ENCODE measurements at places on chromosomes 7 and 10.

- H3K27ac ChIP-seq, result no peak overlapping the region
- H3K4me3 ChIP-seq, result no peak overlapping the region
These were observed 128.9 kb upstream of the GAD2 start for GRCh38 chr10:26087666-26088065.

DNA sequence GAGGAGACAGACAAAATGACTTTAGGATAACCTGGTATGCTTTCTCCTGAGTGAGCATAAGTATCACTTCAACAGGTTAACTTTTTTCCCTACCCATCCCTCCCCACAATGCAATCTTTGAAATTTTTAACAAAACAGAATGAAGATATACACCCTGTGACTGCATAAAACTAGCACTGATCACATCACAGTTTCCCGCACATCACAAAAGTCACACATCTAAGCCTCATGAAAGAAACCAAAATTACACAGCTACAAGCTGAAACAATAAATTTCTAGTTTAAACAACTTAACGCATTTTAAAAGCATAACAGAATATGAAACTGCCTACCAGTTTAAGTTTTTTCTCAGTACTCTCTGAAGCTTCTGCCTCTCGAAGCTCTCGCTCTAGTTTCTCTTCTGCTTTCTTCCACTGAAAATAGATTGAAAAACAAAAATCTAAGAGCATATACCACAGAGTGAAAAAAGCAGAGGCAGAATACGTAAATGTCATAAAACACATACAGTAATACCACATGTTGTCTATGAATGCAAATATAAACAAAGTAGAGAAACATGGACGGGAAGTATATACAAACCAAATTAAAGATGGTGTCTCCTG, 18.1 kb downstream of the NOC3L start:
- H3K4me1 ChIP-seq, result no peaks in the 10 kb centered on the region
- DNase-seq, result no peak
- H3K27ac ChIP-seq, result no peak overlapping the region

- H3K4me1 ChIP-seq, result no peaks in the 10 kb centered on the region
- no peak overlapping the region for H3K4me3 ChIP-seq
- H3K36me3 ChIP-seq, result no peaks in the 10 kb centered on the region
- H3K27ac ChIP-seq, result no peak overlapping the region
These were observed 736.5 kb downstream of the REEP3 start for GRCh38 chr10:64257704-64258103.

GRCh38 chr10:58920655-58921003, 255.8 kb upstream of the PHYHIPL start:
- H3K4me1 ChIP-seq, result no peaks in the 10 kb centered on the region
- no peak for DNase-seq
- H3K27me3 ChIP-seq, result no peaks in the 10 kb centered on the region
- no peak overlapping the region for H3K4me3 ChIP-seq

- no peaks in the 10 kb centered on the region for H3K27me3 ChIP-seq
- peaks cover 21% of the 10 kb centered on the region for H3K4me1 ChIP-seq
- no peak overlapping the region for H3K27ac ChIP-seq
- no peak for DNase-seq
- no peak overlapping the region for H3K4me3 ChIP-seq
These were observed 63.5 kb downstream of the NRP1 start for GRCh38 chr10:33270971-33271370.

DNA sequence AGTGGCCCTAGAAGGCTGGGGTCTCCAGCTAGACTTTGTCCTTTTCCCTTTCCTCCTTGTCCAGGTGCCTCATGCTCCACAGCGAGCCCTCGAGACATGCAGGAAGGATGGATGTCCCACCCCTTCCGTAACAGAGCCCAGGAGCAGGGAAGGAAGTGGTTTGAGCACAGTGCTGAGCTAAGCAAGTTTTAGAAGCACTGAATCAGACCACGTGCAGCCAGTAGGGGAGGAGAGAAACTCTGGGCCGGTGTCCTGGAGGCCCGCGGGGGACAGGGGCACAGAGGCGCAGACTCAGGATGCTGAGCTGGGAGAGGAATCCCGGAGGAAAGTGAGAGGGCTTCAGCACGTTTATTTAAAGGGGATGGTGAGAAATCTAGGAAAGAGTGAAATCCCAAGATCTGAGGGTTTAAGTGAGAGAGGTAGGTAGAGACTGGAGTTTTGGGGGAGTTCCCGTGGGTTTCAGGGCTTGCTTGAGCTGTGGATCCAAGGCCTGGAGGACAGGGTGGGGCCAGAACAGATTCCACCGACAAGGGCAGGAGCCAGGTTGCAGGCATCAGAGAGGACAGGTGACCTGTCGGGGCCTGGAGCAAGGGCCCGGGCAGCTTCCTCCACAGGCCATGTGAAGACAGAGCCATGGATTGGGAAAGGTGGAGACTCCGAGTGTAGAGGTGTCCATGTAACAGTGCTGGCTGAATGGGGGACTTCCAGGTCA, 4.4 kb upstream of the IRF5 start:
- H3K4me3 ChIP-seq, result no peak overlapping the region
- H3K36me3 ChIP-seq, result no peaks in the 10 kb centered on the region
- no peak overlapping the region for H3K27ac ChIP-seq
- peak; percentile 66 for DNase-seq
- H3K4me1 ChIP-seq, result no peaks in the 10 kb centered on the region

- H3K27ac ChIP-seq, result no peak overlapping the region
- no peaks in the 10 kb centered on the region for H3K36me3 ChIP-seq
- H3K4me1 ChIP-seq, result no peaks in the 10 kb centered on the region
These were observed 155.4 kb downstream of the DYNC1I1 start for GRCh38 chr7:95927756-95928155.
